ENCODE measurements at places on chromosomes 5 and 9.
A peak's percentile ranks its signal among the peaks of the same experiment; 100 is the strongest.

DNA sequence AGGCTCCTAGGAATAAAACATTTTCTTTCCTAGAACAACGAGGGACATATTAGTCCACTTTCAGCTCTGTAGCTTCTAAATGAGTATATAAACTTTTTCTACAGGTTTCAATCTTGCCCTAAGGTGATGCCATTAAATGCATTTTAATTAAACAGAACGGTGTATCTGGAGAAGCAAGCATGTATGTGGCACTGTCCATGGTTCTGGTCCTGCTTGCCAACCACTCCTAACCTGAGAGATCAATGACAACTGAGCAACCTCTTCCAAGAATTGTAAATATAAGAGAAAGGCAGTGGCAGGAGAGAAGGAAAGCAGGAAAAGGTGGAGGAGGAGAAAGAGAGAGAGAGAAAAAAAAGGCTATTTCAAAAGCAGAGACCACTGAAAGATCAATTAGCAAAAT lies 95.6 kb upstream of the SPOCK1 start:
- peaks cover 5% of the 10 kb centered on the region for H3K4me1 ChIP-seq
- no peaks in the 10 kb centered on the region for H3K27me3 ChIP-seq
- no peaks in the 10 kb centered on the region for H3K36me3 ChIP-seq
- no peak overlapping the region for H3K4me3 ChIP-seq

- no peaks in the 10 kb centered on the region for H3K27me3 ChIP-seq
- no peaks in the 10 kb centered on the region for H3K36me3 ChIP-seq
- H3K4me1 ChIP-seq = no peaks in the 10 kb centered on the region
- no peak overlapping the region for H3K4me3 ChIP-seq
- DNase-seq = peak; percentile 42
These were observed 348.4 kb upstream of the FTMT start for GRCh38 chr5:121503111-121503840.

DNA sequence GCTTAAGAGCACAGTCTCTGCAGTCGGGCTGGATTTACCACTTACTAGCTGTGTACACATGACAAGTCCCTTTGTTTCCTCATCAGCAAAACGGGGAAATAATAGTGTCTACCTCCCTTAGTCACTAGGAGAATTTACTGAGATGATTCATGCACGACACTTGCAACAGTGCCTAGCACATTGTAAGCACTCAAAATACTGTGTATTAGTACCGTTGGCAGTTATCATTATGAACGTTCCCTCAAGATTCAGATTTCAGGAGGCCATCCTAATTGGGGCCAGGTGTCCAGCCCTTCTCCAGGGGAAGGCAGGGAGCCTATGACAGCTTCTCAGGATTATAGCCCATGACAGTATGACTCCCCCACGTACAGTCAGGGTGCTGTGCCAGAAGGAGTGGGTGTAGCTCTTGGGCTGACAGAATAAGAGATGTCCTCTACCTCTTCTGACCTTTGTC lies 164.3 kb downstream of the DOCK2 start:
- no peak overlapping the region for H3K4me3 ChIP-seq
- no peaks in the 10 kb centered on the region for H3K4me1 ChIP-seq
- no peak overlapping the region for H3K27ac ChIP-seq
- DNase-seq = no peak
- peaks cover 2% of the 10 kb centered on the region for H3K27me3 ChIP-seq

- no peaks in the 10 kb centered on the region for H3K27me3 ChIP-seq
- H3K4me1 ChIP-seq = peaks cover 56% of the 10 kb centered on the region
- DNase-seq = no peak
- no peak overlapping the region for H3K27ac ChIP-seq
- H3K36me3 ChIP-seq = peaks cover 18% of the 10 kb centered on the region
These were observed 92.0 kb downstream of the AMBP start for GRCh38 chr9:113985968-113986585.

- peaks cover 7% of the 10 kb centered on the region for H3K36me3 ChIP-seq
- H3K27ac ChIP-seq = peak overlapping the region; percentile 39
- DNase-seq = peak; percentile 62
- H3K4me1 ChIP-seq = peaks cover 7% of the 10 kb centered on the region
- no peak overlapping the region for H3K4me3 ChIP-seq
These were observed 50.5 kb downstream of the HACD4 start for GRCh38 chr9:20980832-20981455.

DNA sequence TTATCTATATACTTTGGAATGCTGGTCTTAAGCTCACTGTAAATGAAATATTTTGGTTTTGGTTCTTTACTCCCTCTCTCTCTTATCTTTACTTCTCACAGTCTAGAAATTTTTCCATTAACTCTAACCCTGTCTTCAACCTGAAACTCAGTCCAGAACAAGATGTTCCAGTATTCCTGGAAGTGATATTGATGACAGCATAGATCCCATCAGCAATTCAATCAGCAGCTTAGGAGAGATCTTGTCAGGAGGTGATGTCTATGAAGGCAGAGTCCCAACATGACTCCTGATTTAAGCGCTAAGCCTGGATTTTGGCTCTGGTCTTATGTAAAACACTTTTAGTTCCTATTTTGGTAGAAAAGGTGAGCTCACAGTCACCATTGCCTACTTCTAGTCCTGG lies 52.6 kb downstream of the RFK start:
- no peaks in the 10 kb centered on the region for H3K4me1 ChIP-seq
- no peak overlapping the region for H3K27ac ChIP-seq
- no peaks in the 10 kb centered on the region for H3K27me3 ChIP-seq
- no peak overlapping the region for H3K4me3 ChIP-seq

DNA sequence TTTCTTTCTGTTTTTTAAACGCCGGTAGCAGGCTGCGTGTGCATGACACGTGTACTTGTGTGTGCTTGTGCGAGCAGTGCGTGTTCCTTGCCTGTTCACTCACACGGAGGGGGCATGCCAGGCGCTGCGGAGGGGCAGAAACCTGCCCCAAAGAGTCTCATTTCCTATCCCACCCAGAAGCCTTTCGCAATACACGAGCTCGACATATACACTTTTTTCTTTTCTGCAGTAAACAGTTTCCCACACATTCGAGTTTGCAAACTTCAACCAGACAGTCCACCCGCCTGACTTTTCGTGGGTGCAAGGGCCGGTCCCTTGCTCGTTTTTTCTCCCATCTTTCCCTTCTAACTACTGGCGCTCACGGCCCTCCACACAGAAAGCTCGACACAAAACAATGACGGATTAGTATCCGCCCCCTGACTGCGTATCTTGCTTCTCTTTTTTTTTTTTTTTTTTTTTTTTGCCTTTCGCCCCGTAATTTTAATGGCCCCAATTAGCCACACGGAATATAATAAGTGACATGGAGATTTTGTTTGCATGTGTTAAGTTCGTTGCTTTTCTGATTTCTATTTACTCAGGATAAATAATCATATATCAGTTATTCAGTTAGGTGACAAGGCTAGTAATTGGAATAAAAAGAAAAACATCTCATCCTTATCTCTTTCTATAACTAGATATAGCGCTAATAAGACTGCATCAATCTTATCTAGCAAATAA lies 5.3 kb upstream of the OTP start:
- H3K36me3 ChIP-seq = no peaks in the 10 kb centered on the region
- H3K27ac ChIP-seq = no peak overlapping the region
- peaks cover 30% of the 10 kb centered on the region for H3K4me1 ChIP-seq
- no peak overlapping the region for H3K4me3 ChIP-seq
- no peak for DNase-seq

DNA sequence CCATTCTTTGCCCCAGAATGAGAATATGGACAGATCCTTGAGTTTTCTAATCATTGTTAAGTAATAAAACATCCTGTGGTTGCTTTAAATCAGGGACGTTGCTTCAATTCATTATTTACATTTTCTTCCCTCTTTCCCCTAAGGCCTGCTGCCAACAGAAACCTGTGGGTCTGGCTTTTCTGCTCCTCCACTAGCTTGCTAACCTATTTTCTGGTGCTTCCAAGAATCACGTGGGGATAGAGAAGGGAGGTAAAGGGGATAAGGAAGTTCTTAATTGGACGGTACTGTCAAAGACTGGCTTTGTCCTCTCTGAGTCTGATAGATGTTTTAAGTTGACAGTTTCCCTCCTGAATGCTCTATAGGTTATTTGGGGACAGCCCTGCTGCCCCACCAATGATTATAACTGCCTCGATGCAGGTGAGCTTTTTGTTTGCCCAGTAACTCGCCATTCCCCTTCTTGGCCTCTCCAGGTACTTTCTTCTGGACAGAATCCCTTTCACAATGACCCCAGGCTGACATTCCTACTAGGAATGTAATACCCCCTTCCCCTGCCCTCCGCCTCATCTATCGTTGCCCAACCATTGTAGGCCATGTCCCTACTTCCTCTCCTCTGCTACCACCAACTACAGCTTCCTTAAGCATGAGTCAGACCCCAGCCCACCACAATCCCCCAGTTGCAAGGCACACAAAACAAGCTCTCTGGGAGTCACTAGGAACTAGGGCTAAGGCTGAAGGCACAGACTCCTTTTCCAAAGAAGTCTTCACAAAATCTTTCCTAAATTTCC lies 19.9 kb upstream of the CPEB4 start:
- H3K4me1 ChIP-seq = no peaks in the 10 kb centered on the region
- no peaks in the 10 kb centered on the region for H3K27me3 ChIP-seq
- no peak for DNase-seq
- H3K4me3 ChIP-seq = no peak overlapping the region
- no peaks in the 10 kb centered on the region for H3K36me3 ChIP-seq

- no peak overlapping the region for H3K27ac ChIP-seq
- H3K27me3 ChIP-seq = no peaks in the 10 kb centered on the region
- H3K4me1 ChIP-seq = no peaks in the 10 kb centered on the region
- no peak overlapping the region for H3K4me3 ChIP-seq
- no peak for DNase-seq
These were observed 136.1 kb upstream of the PCA3 start for GRCh38 chr9:76628155-76628554.

GRCh38 chr5:84265739-84266550 lies 118.7 kb downstream of the EDIL3 start:
- H3K36me3 ChIP-seq = no peaks in the 10 kb centered on the region
- no peaks in the 10 kb centered on the region for H3K27me3 ChIP-seq
- H3K4me3 ChIP-seq = no peak overlapping the region
- no peak for DNase-seq
- no peaks in the 10 kb centered on the region for H3K4me1 ChIP-seq

DNA sequence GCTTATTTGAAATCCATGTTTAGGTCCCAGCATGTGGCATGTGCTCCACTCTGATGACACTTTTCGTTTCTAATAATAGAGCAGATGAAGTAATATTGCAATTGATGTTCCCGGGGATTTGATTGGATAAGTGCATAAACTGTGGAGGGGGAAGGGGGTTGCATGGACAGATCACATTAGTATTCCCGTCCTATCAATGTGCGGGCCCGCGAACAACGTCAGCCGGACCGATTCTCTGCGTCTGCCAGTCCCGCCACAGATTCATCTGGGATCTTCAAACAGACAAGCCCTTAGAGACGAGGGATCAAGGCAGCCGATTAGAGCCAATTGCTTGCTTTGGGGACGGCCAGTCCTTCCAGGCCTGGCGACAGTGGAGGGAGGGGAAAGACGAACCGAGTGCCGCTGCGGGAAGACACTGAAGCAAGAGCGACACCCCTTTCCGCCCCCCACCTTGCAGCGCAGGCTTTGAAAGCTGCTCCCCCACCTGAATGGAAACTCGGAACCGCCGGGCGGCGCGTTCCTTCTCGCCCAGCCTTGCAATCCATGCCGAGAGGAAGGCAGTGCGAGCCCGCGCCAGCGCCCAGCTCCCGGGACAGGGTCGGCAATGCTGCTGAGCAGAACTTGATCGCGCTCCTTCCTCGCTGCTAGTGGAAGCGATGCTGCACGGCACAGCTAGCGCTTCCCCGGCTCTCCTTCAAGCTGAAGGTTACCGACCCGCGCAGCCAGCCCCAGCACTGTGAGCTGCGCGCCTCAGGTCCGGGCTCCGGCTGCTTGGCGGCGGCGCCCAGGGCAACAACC lies at the start of gene RGS7BP:
RGS7BP (plus strand) TSS at position 247 of the 798 bp plus-strand sequence. CDS start 610 bp downstream, outside the sequence.
- peaks cover 24% of the 10 kb centered on the region for H3K27me3 ChIP-seq
- DNase-seq = peak; percentile 56
- H3K4me1 ChIP-seq = peaks cover 12% of the 10 kb centered on the region
- no peaks in the 10 kb centered on the region for H3K36me3 ChIP-seq
- peak within 1 kb of the TSS; percentile 60 for H3K4me3 ChIP-seq

GRCh38 chr5:80600943-80601693 lies 31.0 kb upstream of the ANKRD34B start:
- no peaks in the 10 kb centered on the region for H3K27me3 ChIP-seq
- no peak overlapping the region for H3K27ac ChIP-seq
- H3K36me3 ChIP-seq = no peaks in the 10 kb centered on the region
- H3K4me1 ChIP-seq = no peaks in the 10 kb centered on the region

DNA sequence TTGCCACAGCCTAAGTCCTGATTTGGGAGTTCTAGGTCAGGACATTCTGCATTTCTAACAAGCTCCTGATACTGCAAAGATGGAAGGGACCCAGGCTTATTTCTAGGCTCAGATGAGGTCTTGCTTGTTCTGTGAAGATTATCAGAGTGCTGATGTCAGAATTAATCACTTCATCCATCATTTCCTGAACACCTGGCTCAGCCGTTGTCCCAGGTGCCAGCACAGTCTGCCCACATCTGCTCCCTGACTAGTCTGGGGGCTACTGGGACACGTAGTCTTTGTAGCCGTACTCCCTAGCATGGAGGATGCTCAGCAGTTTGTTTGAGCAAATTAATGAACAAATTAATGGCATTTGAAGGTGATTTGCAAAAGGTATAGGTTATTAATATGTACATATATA lies 17.9 kb upstream of the SPINK4 start:
- no peak overlapping the region for H3K4me3 ChIP-seq
- H3K27me3 ChIP-seq = peaks cover 3% of the 10 kb centered on the region
- no peak for DNase-seq
- no peaks in the 10 kb centered on the region for H3K36me3 ChIP-seq
- H3K4me1 ChIP-seq = peaks cover 4% of the 10 kb centered on the region

- H3K4me1 ChIP-seq = peaks cover 66% of the 10 kb centered on the region
- DNase-seq = peak; percentile 74
- peaks cover 50% of the 10 kb centered on the region for H3K36me3 ChIP-seq
- peak overlapping the region; percentile 88 for H3K27ac ChIP-seq
These were observed 26.5 kb downstream of the COL27A1 start for GRCh38 chr9:114181607-114182409.

- no peak overlapping the region for H3K4me3 ChIP-seq
- H3K36me3 ChIP-seq = no peaks in the 10 kb centered on the region
- peaks cover 51% of the 10 kb centered on the region for H3K27me3 ChIP-seq
- no peak overlapping the region for H3K27ac ChIP-seq
- no peak for DNase-seq
- peaks cover 48% of the 10 kb centered on the region for H3K4me1 ChIP-seq
These were observed 5.4 kb upstream of the RABL6 start for GRCh38 chr9:136802321-136802720.

DNA sequence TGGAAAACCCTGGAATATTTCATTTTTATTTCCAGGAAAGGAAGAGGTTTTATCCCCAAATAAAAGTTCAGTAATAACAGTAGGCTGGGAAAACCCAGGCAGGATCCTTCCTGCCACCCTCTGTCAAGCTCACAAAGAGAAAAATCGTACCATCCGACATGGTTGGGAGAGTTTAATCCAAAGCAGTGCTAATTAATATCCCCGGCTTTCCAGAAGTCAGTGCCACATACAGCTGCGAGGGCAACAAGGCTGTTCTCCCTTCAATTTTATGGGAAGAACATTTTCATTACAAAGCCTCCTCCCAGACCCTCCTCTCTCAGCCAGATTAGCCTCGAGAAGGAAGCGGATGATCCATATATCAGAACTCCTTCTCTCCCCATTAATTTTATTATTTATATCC lies 95.5 kb downstream of the PAX5 start:
- no peak for DNase-seq
- no peak overlapping the region for H3K27ac ChIP-seq
- no peak overlapping the region for H3K4me3 ChIP-seq
- no peaks in the 10 kb centered on the region for H3K4me1 ChIP-seq

- H3K36me3 ChIP-seq = no peaks in the 10 kb centered on the region
- no peak for DNase-seq
- peaks cover 63% of the 10 kb centered on the region for H3K27me3 ChIP-seq
These were observed 42.6 kb upstream of the BICD2 start for GRCh38 chr9:92807031-92807756.

GRCh38 chr9:132020820-132021510 lies 58.7 kb downstream of the MED27 start:
- no peak overlapping the region for H3K4me3 ChIP-seq
- no peak overlapping the region for H3K27ac ChIP-seq
- H3K27me3 ChIP-seq = no peaks in the 10 kb centered on the region
- H3K36me3 ChIP-seq = no peaks in the 10 kb centered on the region
